ENCODE measurements at places on chromosomes 1 and 21.

GRCh38 chr1:151060007-151060656 is at the start of gene MLLT11:
TSS of gene MLLT11 (plus strand) at chr1:151060397. CDS start at chr1:151067225, 6,828 bp downstream.
- peak; percentile 96 for DNase-seq

GRCh38 chr1:19483261-19483660 is 2.1 kb downstream of the CAPZB start:
- DNase-seq: no peak

- peak; percentile 76 for DNase-seq
These were observed 20.7 kb downstream of the LGR6 start for GRCh38 chr1:202214089-202214843.

GRCh38 chr1:181139631-181140061 is 51.1 kb downstream of the IER5 start:
- no peak for DNase-seq

DNA sequence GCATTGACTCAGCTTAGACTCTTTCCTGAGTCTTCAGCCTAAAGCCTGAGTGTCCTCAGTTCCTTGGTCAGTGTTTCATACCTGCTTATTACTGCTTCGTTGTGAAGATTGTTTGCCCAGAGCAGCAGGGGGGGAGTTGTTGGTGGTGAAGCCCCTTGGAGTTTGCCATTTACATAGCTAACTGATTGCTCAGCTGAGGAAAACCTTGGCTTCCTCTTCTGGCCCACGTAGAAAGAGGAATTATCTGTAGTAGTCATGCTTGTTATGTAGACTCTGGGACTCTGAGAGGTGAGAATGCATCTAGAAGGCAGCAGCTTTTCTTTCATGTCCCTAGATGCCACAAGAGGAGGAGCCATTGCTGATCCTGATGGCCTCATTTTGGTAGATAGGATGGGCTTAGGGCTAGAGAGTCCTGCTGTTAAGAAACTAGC is 125.9 kb downstream of the MAST2 start:
- DNase-seq: no peak

DNA sequence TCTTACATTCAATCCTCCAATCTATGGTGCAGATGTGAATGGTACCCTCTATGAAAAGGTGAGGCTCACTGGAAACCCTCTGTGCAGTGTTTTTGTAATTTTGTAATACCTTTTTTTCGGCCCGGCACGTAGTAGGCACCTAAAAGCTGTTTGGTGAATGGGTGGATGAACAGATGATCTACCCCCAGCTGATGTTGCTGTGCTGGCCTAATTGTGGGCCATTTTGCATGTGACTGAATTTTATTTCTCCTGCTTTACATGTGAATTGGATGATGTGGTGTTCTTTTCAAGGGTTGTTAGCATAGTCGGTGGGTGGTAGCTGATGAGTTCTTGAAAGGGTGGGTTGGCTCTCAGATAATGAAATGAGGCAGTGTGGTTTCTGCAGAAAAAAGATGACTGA is 10.4 kb downstream of the KDM4A start:
- no peak for DNase-seq

- DNase-seq: no peak
These were observed 19.4 kb upstream of the GNG5 start for GRCh38 chr1:84525779-84526178.

DNA sequence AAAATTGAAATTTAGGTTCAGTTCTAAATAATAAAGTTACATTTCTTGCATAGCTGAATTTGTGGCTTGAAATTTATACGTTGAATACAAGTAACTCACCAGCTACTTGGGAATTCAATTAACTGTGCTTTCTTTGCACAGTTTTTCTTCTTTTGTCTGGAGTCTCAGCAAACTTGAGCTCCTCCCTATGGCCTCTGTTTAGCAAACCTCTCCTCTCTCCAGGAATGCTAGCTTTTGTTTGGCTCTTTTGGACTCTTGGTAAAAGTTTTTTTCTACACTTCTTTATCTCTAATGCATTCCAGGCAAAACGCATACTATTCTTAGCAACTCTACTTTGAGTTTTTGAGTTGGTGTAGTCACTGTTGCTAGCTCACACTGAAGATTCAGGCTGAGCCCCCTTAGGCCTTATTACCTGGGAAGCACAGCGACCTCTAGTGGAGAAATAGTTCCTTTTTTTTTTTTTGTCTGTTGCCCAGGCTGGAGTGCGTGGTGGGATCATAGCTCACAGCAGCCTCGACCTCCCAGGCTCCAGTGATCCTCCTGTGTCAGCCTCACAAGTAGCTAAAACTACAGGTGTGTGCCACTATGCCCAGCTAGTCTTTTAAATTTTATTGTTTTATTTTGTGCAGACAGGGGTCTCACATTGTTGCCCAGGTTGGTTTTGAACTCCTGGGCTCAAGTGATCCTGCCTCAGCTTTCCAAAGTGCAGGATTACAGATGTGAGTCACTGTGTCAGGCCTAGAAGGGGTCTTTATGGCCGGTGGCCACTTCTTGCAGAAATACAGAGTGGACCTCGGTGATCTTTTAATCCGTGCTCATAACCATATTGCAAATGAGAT is 61.7 kb downstream of the CASQ2 start:
- DNase-seq: no peak

GRCh38 chr1:179984942-179985341 is 30.3 kb downstream of the CEP350 start:
- no peak for DNase-seq

DNA sequence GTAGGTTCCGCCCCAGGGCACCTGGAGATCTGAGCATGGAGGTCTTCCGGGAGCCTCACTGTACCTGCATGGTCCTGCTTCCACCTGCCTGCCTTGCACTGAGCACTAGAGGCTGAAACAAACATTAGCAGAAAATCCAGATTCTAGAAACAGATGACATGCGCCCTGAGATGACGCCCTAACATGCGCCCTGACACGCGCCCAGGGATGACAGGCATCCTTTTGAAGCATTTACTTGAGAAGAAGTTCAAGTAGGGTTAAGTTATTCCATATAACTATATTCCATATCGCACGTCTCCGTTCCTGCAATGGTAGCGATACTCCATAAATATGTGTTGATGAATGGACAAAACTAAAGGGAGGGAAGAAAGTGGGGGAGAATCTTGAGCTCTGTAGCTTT is 13.7 kb downstream of the ACTA1 start:
- DNase-seq: no peak

GRCh38 chr1:185495007-185495406 is 178.0 kb upstream of the IVNS1ABP start:
- DNase-seq: no peak

DNA sequence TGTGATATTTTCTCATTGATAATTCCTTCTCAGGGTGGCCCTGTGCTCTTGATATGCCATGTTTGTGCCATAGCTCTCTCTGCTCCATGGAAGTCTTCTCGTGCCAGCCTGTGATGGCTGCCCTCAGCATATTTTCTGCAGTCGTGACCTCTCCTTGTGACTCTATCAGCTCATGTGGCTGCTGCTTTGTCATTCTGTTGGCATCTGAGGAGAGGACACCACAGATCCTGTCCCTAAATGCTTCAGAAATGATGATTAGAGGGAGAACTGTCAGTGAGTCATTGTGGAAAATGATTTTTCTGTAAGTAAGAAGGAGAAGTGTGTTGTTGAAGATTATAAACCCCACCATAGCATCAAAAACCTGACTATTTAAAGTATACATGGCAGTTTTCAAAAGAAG is 286.0 kb downstream of the ADGRL2 start:
- DNase-seq: no peak

DNA sequence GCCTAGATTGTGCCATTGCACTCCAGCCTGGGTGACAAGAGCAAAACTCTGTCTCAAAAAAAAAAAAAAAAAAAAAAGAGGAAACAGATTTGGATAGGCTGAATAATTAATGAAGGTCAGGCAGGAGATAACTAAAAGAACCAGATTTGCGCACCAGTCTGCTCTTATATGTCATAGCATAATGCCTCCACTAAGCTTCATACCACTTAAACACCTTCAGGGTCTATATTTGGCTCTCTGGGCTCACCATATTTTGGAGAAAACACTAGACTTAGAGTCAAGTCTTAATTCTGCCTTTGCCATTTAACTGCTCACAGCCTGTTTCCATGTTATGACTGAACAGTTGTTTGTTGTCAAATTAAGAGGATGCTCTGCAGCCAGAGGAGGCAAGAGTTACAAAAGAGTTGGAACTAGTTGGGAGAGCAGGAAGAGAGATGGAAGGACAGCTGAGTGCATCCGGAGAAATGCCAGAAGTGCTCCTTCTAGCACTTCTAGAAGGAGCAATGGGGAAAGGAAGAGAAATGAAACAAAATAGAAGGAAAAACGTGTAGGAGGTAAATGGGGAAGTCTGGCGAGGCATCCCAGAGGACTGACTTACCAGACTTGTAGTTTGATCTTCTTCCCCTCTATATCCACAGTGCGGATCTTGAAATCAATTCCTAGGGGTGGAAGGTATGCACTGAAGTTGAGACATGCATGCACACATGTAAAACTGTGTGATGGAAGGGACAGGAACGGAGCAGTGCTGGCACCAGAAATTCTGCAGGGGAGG is 1.8 kb downstream of the RAB13 start:
- no peak for DNase-seq

DNA sequence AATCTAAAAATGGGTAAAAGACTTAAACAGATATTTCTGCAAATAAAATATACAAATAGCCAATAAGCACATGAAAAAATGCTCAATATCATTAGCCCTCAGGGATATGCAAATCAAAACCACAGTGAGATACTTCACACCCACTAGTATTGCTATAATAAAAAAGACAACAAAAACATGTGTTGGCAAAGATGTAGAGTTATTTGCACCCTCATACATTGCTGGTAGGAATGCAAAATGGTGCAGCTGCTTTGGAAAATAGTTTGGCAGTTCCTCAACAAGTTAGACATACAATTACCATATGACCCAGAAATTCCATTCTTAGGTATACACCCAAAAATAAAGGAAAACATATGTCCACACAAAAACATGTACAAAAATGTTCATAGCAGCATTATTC is 30.2 kb downstream of the ZZZ3 start:
- DNase-seq: no peak

DNA sequence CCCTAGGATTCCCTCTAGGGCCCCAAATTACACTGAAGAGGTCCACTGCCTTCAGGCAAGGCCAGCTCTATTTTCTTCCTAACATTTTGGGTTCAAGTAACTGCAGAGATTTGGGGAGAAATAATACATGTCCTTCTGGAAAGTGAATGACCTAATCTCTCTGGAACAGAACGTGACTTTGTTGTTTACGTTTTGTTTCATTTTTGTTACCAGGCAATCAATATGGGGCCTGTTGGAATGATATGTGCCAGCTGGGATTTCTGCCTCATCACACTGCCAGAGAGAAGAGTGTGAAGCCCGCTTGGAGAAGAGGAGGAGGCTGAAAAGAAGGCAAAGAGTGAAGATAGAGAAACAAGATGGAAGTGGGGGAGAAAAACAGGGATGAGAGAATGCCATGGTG is 116.7 kb downstream of the FASLG start:
- no peak for DNase-seq

GRCh38 chr1:65688848-65689247 is 103.8 kb upstream of the PDE4B start:
- no peak for DNase-seq

DNA sequence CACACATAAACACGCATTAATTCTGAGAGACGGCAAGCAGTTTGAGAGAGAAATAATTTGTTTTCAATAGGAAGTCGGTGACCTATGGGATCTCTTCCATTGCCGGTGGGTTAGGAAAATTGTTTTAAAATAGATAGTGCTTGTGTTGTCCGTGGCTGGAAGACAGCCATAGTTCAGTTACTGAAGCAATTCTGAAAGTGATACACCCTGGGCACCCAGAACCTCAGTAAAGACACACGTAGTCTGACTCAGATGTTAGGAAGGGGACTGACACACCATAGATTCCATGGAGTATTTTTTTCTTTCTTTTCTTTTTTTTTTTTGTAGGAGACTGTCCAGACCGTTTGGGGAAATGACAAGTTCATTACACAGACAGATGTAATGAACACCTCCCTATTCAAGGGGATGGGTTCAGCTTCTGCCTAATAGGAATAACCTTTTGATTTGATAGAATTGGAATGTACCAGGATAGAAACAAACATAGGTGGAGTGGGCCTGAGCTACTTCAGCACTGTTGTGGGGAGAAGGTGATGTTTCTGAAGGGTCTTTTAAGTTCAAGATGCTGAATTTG is 1.6 kb downstream of the C1orf21 start:
- peak; percentile 35 for DNase-seq

DNA sequence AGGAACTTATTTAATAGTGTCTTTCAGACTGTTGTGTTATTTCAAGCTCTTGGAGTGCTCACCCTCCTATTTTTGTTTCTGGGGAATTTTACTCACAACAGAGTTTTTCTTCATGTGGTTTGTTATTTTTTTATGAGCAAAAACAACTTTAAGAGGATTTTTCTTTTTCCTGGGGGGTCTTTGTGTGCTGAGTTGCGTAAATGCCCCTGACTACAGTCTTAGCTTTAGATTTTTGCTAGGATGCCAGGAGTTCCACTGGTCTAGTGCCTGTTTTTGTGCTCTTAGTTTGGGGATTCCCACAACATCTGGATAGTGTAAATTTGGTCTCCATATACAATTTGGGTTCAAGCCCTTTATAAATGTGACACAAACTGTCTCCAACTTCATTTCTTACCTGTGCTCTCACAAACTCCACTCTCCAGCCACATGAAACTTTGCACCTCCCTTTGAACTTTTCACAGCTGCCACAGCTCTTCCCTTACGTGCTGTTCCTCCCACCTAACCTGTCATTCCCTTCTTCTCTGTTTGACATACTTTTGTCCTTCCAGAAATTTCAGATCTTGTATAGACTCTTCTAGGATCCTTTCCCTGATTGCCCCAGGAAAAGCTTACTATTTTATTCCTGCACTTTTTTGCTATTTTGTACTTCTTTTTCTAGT is 180.2 kb downstream of the CRB1 start:
- no peak for DNase-seq

DNA sequence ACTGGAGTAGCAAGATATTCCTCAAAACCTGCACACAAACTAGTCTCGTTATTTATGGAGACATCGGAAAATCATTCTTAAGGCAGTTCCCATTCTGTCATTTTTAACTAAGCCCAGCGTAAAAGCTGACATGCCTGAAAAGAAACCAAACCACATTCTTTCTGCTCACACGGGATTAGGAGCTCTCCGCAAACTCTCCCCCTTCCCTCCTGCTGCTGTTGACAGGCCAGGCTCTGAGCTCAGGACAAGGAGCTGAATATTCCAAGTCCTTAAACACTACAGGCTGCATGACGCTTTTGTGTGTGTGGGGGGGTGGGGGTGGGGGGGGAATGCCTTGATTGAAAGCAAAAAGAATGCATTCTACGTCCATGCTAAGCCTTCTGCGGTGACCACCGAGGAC is 5.2 kb downstream of the OLIG1 start:
- DNase-seq: peak; percentile 70

DNA sequence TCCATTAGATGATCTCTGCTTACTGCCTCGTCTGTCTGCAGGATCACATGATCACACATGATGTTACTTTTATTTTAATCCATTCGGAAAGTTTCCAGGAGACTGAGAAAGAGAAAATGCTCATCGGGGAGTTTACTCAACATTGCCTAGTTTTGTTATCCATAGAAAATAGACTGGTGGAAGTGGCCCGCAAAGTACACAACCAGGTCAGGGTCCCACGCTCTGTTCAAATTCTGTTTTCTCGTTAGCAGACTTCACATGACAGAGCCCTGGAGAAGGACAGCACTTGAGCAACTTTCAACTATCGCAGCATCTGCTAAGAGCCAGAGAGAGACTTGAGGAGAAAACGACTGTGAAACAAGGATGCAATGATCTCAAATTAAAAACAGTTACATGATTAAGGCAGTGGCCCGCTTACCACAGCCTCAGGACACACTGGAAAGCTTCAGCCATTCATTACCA is 44.2 kb downstream of the ADAMTS1 start:
- DNase-seq: no peak

GRCh38 chr1:7680955-7681268 is 90.2 kb upstream of the VAMP3 start:
- peak; percentile 77 for DNase-seq
